ENCODE measurements at places on chromosomes 11 and 22.

DNA sequence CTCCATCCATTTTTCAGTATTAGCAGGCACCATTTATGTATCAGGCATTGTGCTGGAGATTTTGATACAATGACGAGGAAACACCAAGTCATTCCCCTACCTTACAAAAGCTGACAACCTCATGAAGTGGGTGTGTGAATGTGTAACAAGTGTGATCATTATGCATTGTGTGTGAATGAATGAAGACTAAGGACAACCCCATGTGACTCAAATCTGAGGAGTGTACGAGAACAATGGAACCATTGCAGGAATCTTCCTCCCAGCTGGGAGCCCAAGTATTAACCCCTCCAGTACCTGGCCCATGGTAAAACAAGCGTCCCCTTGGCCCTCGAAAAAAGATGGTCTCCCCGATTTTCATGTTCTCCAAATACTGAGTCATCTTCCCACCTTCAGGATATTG lies 4.4 kb downstream of the CYB5R2 start:
- no peak for DNase-seq

DNA sequence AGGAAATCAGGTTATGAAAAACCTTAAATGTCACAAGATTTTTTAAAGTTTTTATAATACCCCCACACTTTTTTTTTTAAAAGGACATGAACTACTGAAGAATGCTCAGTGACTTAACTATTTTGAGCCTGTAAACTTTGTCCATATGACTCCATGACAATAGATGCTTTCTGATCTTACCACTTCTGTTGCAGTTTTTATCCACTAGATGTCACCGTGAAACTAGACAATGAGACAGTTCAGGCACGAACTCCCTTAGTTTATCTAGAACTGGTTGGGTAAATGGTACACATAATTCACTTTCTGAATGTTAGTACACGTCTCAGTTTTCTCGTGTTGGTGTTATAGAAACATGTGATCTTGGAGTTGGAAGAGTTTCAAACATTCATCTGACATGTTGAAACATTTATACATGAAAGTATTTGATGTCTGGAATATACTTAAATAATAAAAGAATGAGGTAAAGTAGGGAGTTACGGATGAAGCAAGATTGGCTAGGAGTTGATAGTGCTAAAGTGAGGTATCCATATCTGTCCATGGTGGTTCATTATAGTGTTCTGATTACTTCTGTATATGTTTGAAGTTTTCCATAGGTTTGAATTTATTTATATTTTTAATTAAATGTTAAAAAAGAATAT lies 8.1 kb downstream of the CCDC15 start:
- DNase-seq: no peak

DNA sequence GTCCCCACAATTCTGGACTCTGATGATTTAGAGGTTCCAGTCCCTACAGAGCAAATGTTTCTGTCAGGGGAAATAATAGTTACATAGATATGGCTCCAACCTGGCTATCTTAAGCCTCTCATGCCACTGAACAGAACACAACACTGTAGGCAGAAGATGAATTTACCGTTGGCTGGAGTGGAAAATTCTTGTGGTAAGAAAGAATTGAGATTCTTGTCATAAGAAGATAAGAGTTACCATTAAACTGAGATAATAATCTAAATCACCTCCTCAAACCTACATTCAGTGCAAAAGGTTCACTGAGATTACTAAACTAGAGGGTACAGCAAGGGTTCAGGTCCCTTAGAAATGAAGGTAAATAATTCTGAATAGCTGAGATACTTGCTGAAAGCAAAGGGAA lies 10.1 kb upstream of the NAALAD2 start:
- DNase-seq: no peak

DNA sequence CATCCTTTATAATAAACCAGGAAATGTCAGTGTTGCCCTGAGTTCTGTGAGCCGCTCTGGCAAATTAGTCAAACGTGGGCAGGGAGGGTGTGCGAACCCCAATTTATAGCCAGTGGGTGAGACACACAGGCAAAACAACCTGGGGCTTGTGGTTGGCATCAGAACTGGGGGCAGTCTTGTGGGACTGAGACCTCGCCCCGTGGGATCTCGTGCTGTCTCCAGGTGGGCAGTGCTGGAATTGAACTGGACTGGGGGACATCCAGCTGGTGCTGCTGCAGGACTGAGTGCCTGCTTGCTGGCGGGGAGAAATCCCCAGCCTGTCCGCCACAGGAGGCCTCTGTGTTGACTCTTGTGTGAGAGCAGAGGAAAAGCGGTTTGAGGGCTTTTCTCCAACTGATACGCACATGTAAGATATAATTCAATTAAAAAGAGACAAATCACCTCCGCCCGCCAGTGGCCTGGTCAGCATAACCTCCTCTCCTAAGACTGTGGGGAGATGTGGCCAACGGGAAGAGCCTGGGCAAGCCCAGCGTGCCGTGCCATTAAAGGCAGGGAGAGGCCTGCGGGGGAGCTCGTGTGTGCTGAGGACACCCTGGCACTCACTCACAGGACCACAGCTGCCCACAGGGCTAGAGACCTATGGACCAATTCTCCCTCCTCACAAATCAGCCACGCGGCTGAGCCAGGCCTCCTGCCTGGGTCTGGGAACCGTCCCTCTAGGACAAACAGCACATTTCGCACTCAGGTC lies 18.4 kb downstream of the SULT4A1 start:
- no peak for DNase-seq

GRCh38 chr11:96293598-96294021 lies 49.4 kb downstream of the MAML2 start:
- DNase-seq: no peak

- no peak for DNase-seq
Observed at GRCh38 chr11:33344611-33345010, 87.4 kb downstream of the HIPK3 start.

DNA sequence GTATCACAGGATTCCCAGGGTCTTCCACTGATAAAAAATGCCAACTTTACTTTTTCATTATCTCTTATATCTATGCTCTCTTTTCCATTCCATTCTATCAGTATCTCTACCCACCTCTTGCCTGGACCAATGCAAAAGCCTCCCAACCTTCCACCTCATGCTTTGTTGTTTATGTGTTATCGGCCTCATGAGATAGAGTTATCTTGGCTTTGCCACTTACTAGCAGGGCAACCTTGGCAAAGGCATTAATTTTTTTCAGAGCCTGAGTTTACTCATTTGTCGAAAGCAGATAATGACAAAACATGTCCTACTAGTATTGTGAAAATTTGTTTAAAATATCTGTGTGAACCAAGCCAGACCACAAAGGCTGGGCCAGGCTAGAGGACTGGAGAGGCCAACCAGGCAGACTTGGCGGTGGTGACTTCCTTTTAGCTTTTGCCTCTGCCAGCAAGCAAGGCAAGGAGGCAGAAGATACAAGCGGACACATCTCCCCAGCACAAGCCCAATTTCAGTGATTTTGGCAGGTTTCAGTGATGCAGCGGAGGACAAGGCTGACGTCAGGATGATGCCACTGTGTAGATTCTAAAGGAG lies 106.9 kb downstream of the ADAMTS15 start:
- DNase-seq: no peak

GRCh38 chr11:72676861-72677341 lies 2.7 kb upstream of the PDE2A start:
- peak; percentile 60 for DNase-seq

DNA sequence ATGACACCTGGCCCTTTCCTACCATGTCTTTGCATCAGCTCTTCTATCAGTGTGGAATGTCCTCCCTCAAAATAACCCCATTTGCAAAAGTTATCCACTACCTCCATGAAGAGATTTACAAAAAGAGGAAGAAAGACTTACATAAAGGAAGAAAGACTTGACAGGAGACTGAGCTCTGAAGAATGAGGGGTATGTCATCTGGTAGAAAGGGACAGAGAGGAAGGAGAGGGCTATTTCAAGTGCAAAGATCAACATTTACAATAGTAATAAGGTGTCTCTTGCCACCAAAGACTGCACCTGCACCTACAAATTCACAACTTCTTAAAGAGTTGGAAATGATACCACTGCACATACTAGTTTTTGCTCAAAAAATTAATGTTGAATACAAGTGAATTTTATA lies 18.2 kb downstream of the PAK1 start:
- no peak for DNase-seq

DNA sequence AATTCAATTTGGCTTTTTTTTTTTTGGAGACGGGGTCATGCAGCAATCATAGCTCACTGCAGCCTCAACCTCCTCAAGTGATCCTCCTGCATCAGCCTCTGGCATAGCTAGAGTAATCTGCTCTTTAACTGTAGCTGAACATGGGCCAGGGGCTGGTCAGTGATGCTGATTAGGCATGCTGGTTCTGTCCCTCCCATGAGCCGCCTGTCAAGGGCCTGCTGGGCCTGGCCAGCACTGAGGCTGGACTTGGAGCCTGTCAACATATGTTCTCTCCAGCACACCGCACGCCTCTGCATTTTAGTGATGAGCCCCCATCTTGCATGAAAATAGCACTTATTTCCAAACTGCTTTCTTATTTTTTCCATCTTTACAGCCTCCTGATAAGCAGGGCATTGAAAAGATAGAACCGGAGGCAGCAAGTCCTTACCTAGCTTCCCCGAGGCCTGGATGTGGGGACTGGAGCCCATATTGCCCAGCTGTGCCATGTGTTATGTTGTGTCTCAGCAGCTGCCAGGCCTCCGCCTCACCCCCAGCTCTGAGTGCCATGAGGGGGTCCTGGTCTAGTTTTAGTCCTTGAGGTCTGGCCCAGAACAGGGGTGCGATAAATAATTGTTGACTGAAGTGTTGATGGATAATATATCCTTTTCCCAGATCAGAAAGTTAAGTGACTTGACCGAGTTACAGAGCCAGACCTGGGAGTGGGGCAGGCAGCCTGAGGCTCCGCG lies 80.0 kb downstream of the CTTN start:
- peak; percentile 26 for DNase-seq

DNA sequence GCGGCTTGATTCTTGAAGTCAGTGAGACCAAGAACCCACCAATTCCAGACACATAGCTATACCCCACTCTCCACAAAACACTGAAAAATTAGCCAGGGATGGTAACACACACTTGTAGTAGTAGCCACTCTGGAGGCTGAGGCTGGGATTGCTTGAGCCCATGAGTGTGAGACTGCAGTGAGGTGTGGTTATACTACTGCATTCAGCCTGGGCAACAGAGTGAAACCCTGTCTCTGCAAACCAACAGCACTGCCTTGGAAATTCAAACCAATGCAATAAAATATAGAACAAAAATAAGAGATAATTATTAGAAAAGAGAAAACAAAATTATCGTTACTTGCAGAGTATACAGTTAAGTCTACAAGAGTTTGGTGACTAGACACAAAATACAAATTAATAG lies 20.2 kb upstream of the PRDM10 start:
- DNase-seq: no peak

DNA sequence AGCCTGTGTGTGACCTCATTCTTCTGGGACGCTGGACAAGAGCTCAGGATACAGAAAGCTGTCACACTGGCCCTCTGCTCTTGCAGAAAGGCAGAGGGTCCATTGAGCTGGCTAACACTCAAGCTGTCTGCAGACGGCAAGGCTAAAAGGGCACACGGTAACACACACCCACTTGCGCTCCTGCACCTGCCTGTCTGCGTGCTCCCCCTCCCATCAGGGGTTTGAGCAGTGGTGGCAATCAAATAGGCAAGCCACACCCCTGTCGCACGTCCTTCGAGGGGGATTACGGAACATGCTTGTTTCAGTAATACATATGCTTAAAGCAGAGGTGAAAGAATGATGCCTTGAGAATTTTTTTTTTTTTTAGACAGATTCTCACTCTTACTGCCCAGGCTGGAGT lies 7.1 kb upstream of the QSER1 start:
- no peak for DNase-seq

- DNase-seq: peak; percentile 81
Observed at GRCh38 chr11:126310200-126310991, 6.5 kb downstream of the DCPS start.

DNA sequence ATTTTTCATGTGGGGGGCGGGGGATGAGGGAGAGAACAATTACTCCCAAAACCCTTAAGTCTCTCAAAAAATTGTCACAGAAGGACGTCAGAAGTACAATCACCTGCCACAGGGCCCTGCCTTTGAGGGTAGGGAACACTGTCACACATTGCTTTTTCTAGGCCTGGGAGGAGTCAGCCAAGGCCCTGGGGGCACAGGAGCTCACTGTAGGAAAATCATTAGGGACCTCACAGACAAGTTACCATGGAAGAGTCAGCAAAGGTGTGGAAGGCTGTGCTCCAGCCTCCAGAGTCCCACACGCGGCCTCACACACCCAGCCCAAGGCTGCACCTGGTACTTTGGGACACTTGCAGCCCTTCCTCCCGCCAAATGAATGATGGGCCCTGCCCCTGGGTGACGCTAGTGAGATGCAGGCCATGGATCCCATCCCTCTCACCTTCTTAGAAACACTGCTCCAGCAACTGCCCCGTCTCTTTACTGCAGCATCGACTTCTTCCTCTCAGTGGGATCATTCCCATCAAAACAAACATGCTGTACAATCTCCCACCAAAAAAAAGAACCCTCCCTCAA lies 3.3 kb downstream of the PLEKHA7 start:
- no peak for DNase-seq

GRCh38 chr11:128399251-128400121 lies 187.9 kb downstream of the ETS1 start:
- DNase-seq: no peak

DNA sequence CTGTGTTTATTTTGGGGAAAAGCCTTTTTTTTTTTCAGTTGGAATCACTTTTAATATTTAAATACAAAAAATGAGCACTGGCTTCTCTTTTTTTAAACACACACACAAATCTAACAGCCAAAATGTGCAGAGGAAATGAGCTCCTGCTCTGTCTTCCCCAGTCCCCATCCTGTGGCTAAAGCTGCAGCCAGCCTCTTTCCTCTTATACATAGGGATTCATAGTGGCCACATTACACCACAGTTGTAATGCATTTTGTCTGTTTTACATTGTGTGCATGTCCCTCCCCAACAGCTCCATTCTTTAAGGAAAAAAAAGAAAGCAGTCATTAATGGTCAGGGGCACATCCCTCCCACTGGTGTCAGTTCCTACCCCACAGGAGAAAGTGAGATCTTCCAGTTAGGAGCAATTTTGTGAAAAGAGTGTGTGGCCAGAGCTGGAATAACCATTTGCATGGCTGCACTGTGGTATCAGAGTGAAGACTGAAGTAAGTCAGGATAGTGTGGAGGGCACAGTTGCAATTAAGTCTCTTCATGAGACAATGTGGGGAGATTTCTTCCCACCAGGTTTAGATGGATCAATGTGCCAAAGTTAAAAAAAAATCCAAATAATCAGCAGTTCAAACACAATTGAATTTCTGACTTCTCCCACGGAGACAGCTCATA lies 220.6 kb downstream of the TMEM135 start:
- no peak for DNase-seq

GRCh38 chr11:65717906-65718305 lies 2.7 kb downstream of the RNASEH2C start:
- DNase-seq: no peak

DNA sequence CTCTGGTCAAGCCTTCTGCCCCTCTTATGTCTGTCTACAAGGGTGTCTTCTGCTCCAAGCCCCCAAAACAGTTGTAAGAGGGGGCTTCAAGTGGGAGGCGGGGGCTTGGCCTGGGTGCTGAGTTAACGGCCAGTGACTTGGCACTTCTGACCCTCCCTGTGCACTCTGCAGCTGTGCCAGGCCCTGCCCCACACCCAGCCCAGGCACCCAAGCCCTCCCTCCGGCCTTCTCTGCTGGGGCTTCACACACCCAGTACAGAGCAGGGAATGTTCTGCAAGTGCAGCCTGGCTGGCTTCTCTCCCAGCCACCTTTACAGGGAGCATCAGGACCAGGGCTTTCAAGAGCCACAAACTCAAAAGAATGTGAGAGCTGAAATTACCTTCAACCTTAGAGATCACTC lies 3.8 kb downstream of the TMEM121B start:
- DNase-seq: no peak

- DNase-seq: no peak
Observed at GRCh38 chr22:32828150-32828549, 26.6 kb downstream of the TIMP3 start.

All from heart left ventricle (tissue), 16 donors.